ENCODE measurements at places on chromosomes 3 and 15. TPM values are rescaled to one million over a fixed set of nuclear protein-coding genes. Genes with fewer than 3 reads are reported as not detected.

- no peak for DNase-seq
These were observed 53.9 kb downstream of the ROPN1B start for GRCh38 chr3:126022741-126023359.

Gene SMCO1
- total RNA-seq = not detected

GRCh38 chr15:100723315-100723801 lies 121.0 kb downstream of the ASB7 start:
- no peak for DNase-seq

Gene BUB1B
- 126 TPM for total RNA-seq

DNA sequence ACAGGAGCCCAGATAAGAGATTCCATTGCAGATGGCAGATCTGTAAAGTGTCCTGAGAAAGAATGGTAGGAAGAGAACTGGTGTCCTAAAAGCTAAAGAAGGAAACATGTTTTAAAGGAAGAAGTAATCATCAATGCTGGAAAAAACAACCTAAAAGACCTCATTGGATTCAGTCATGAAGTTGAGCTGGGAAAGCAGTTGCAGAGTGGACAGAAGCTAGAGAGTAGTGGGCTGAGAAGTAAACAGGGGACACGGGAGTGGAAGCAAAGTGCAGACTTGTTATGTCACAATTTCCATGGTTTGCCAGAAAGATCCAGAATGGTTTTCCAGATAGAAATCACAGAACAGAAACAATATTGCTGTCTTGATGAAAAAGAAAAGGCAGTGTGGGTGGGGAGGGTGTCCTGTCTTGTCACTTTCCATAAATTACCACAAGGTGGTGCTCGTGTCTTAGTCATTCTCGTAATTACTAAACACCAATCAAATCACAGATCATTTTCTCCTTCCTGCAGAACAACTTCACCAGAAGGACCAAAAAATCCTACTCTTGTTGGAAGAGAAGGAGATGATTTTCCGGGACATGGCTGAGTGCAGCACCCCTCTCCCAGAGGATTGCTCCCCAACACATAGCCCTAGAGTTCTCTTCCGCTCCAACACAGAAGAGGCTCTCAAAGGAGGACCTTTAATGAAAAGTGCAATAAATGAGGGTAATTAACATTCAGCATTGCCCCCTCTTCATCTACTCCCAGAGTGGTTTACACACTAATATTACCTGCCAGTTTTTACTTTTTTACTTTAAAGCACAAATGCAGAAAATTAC lies 64.5 kb downstream of the KLHL25 start:
- DNase-seq = peak; percentile 73

Gene ATRIP
- total RNA-seq = 18.5 TPM

GRCh38 chr3:59302442-59302841 lies 252.6 kb upstream of the CFAP20DC start:
- DNase-seq = no peak

- no peak for DNase-seq
These were observed 99.1 kb downstream of the SLC49A4 start for GRCh38 chr3:122893754-122894668.

DNA sequence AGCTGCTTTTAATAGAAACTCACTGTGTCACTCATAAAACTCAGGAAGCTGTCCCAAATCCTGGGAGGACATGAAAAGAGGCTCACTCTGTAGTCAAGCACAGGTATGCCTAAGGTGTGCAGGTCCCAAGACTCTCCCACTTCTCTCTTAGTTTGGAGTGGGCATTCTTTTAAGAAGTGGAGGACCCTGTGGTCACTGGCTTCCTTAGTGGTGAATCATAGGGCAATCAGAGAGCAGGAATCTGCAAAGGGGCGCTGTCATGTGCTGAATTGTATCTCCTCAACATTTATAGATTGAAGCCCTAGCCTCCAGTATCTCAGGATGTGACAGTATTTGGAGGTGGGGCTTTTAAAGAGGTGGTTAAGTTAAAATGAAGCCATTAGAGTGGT lies 47.2 kb upstream of the ZBTB38 start:
- no peak for DNase-seq

GRCh38 chr3:123700791-123701722 lies 116.2 kb upstream of the HACD2 start:
- no peak for DNase-seq

DNA sequence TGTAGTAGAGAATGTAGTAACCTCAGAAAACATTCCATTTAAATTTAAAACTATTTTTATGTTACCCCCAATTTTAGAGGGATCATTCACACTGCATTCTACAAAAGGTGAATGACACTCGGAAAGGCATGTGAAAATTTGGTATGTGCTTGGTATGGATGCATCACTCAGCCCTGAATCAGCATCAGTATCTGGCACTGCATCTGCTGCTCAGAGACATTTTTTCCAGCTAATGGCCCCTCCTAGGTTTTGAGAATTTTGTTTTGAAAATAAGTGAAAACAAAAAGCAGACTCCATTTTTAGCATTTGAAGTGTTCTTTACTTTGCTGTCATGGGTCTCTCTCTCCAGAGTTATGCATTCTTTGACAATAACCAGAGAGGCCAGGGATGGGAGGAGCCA lies 15.6 kb upstream of the WWTR1 start:
- no peak for DNase-seq

Gene RTP3
- total RNA-seq = 0.07 TPM

- DNase-seq = no peak
These were observed 3.7 kb upstream of the CNTN4 start for GRCh38 chr3:2094941-2095340.

Gene EIF1B
- total RNA-seq = 16.0 TPM

Gene STRA6
- total RNA-seq = 10.3 TPM

DNA sequence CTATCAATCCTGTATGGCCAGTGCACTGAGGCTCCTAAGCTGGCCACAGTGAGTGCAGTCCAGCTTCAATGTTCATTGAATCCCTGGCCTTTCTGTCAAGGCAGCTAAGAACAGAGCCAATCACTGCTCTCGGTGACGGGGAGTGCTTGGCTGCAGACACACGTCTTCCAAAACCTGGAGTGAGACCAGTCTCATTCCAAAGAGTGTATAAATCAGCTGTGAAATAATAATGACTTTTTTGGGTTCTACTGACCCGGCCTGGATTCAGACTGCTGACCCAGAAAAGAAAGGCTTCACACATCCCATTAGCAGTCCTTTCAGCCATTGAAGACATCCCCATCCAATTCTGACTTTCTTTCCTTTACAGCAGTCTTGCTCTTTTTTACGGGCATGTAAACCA lies 665.5 kb downstream of the GBE1 start:
- no peak for DNase-seq

- DNase-seq = peak; percentile 86
These were observed 5.7 kb downstream of the FURIN start for GRCh38 chr15:90873998-90874605.

GRCh38 chr15:99454941-99455788 lies 110.6 kb upstream of the MEF2A start:
- peak; percentile 42 for DNase-seq

DNA sequence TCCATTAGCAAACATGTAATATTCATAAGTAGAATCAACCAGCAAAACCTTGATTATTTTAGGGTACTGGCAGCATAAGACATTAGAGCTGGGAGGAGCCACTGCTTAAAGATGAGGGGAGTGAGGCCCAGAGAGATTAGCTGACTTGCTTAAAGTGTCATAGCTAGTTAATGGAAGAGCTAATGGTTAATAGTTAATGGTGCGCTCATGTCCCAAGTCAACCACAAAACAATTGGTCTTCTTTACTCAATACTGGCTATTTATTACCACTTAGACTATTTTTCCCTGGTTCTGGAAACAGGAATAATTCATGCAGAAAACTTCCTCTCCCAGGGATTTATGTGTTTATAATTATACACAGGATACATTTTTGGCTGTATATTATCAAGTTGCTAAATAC lies 33.1 kb downstream of the EIF4E3 start:
- no peak for DNase-seq

- peak; percentile 80 for DNase-seq
These were observed 768 bp upstream of the SEMA5B start for GRCh38 chr3:123028233-123028828.

Gene RFX7
- 8.7 TPM for total RNA-seq

DNA sequence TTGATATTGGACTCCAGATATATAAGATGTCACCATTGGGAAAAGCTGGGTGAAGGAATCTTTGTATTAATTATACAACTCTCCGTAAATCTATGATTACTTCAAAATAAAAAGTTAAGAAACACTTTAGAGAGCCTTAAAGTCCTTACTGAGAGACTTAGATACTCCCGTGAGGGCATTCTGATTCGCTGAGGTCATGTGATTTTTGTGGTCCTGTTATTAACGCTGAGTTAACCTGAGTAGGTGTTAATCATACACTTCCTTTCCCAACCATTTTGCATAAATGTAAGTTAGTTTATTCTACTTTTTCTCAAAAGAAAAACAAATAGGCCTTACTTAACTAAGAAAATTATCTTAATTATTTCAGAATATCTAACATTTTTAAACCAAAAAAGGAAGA lies 67.1 kb upstream of the LMOD3 start:
- no peak for DNase-seq

Gene SUSD5
- 0.59 TPM for total RNA-seq

- DNase-seq = no peak
These were observed 73.1 kb downstream of the OXSM start for GRCh38 chr3:25863011-25863415.
